ENCODE measurements at places on chromosomes 5 and 9.

DNA sequence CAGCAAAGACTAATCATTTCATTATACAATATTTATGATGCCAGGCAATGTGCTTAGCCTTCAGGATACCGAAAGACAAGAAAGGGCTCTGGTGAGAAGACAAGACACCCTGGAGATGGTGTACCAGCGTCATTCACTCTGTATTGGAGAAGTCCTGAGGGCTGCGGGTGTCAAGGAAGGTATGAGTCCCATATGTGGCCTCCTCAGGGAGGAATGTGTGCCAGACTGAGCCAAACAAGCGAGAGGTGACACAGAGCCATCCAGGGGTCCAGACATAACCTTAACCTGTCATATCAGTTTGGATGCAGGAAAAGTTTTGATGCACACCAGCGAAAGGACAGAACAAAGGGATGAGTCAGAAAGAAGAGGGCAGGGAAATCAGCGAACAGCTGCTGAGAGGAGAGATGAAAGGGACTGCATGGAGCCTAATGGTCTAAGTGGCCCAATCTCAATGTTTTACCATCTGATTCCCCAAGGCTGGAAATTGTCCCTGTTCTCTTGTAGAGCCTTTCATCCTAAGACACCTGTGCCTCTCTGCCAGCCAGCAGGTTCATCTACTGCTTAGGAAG lies 38.9 kb downstream of the ADRA1B start:
- no peak for DNase-seq

- DNase-seq, result no peak
Observed at GRCh38 chr9:125126019-125126746, 17.1 kb downstream of the SCAI start.

DNA sequence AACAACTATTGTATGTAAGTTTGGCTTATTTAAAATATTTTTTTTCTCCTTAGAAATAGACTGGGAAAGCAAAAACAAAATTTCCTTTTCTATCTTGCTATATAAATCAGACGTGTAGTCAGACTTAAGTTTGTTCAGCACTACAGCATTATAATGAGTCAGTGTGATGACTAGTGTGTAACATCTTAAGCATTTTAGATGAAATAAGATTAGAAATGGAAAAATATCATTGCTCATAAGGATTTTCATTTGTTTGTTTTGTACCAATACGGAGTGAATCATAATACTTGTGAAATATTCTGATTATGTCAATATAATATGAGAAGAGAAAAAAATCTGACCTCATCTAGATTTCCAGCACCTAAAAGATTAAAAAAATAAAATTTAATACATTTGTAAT lies 64.7 kb upstream of the RICTOR start:
- no peak for DNase-seq

DNA sequence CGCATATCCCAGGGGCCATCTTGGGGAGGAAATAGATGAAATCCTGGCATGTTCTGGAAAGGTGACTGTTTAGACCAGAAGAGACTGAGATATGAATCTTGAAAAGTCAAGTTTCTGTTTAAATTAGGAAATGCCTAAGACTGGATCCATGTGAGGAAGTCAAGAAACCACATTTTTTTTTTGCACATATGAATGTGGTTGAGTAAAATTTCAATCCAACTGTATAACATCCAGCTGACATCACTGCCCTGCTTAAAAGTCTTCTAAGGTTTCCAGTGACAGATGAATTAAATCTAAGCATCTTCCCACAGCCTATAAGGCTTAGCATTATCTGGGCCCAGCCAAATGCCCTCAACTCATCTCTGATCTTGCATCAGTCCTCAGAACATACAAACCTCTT lies 47.7 kb upstream of the TCERG1 start:
- DNase-seq, result no peak

DNA sequence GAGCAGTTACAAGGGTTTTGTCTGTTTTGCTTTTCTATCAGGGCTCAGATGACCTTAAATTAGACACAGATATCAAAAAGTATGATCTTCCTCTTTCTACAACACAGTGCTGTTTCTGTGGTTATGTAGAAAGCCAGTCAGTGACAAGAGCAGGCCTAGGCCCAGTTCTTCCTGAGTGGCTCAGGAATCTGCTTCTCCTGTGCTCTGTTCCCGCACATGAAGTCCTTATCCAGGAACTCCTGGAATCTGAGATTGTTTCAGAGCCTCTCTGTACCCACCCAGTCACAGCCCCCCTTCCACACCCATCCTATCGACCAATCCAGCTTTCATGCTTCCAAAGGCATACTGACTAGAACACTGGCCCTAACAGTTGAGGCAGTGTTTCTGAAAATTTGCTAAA lies 40.4 kb upstream of the SMU1 start:
- no peak for DNase-seq

DNA sequence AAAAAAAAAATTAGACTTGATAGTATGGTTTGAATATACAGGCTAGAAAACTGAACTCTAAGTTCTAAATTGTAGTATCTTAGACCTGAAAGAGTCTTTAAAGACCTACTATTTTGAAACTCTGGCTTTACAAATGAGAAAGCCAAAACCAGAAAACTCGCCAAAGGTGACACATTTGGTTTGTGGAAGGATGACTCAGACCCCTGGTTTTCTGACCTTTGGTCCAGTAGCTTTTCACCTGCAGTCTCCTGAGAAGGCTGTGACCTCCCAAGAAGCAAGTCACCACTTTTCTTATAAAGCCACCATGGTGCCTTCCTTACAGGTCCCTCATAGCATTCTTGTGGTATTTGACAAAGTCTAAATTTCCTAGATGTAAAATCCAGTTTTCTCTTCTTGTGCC lies 102.1 kb upstream of the CEP78 start:
- no peak for DNase-seq

DNA sequence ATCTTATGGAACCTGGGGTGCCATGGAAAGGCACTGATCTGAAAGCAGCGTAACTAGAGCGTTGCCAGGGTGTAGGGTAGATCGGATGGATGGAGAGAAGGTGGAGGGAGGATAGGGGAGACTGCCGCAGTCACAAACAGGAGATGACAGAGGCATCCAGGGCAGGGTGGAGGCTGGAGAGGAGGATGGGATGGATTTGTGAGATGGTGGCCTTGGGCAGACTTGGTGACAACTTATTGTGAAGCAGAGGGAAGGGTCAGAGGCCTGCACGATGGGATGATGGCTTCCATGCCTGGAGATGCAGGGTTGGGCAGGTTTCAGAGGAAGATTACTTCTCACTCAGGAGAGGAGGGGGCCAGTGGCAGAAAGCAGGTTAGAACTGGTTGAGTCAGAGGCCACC lies 2.4 kb downstream of the GLIPR2 start:
- no peak for DNase-seq

DNA sequence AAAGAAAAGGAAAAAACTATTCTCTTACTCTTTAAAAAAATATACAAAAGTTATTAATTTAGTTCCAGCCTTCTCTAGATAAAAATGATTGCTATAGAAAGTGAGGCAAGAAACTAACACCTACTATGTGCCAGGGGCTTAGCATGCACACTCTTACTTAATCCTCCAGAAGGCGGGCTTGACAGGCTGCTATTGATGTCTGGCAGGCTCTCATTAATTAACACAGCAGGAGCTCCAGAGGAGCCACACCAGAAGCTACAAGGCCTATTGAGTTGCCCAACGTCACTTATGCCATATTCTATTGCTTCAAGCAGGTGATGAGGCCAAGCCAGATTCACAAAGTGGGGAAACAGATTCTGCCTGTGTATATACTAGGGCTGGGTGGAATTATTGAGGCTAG lies 54.6 kb upstream of the CLINT1 start:
- no peak for DNase-seq

DNA sequence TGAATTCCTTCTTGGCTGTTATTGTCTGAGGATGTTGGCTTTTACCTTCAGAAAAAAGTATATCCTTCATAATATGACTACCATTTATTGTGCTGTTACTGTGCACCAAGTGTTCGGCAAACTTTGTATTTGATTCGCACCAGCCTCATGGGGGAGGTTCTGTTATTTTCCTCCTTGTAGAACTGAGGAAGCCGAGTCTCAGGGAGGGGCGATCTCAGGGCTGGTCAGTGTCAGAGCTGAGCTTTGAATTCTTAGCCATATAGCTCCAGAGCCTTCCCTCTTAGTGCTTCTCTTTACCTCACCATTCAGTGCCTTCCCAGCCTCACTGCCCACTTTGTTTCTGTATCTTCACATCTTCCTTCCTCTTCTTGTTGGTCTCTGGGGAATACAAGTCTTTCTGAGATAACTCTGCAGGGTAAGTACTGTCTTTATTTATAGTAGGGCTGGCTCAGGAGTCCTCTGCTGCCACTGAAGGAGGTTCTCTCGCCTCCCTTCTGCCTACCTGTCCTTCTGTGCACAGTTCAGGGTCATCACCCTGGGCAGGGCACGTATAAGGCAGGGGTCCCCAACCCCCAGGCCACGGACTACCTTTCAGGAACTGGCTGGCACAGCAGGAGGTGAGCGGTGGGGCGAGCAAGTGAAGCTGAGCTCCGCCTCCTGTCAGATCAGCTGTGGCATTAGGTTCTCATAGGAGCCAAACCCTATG lies 48.4 kb downstream of the GALNT10 start:
- no peak for DNase-seq

DNA sequence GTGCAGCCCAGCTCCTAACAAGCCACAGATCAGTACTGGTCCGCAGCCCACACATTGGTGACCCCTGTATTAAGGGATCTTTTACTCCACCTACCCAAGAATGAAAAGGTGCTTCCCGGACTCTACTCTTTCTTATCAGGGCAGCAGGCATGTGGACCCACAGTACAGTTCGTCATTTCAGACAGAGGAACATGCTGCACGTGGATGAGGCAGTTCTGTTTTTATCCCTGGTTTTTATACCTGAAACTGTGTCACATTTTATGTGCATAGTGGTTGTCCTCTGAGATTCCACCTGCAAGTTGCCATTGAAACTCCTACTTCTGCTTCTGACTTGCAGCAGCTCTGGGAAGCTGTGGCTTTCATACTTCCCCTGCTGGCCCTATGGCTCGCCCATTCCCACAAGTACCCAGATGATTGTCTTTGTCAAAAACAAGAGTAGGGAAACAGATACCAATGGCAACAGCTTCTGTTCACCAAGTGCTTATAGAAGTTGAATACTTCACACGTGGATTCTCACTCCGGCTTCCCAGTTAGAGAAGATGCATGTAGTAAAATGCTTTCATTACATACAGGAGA lies 208.0 kb downstream of the TRIO start:
- no peak for DNase-seq

GRCh38 chr5:100826133-100826532 lies 76.9 kb downstream of the ST8SIA4 start:
- no peak for DNase-seq

GRCh38 chr9:135772056-135772646 lies 70.2 kb downstream of the KCNT1 start:
- DNase-seq, result no peak

GRCh38 chr9:5375091-5375490 lies 35.4 kb upstream of the RLN1 start:
- no peak for DNase-seq

GRCh38 chr9:106934442-106935238 lies 71.7 kb downstream of the ZNF462 start:
- DNase-seq, result no peak

DNA sequence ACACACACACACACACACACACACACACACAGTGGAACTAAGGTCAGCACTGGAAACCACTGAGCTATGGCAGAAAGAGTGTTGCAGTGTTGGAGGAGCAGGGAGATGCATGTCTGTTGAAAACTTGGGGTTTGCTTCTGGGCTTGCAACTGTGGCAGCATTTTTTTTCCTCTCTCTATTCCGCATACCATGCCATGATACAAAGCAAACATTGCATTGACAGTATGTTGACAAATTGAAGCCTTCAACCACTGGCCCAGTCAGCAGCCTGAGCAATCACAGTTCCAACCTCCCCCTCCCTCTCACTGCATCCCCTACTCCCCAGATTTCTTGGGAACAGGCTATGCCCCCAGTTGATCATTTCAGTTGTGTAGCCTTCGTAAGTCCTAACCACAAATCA lies 478.1 kb upstream of the WWC1 start:
- DNase-seq, result no peak

DNA sequence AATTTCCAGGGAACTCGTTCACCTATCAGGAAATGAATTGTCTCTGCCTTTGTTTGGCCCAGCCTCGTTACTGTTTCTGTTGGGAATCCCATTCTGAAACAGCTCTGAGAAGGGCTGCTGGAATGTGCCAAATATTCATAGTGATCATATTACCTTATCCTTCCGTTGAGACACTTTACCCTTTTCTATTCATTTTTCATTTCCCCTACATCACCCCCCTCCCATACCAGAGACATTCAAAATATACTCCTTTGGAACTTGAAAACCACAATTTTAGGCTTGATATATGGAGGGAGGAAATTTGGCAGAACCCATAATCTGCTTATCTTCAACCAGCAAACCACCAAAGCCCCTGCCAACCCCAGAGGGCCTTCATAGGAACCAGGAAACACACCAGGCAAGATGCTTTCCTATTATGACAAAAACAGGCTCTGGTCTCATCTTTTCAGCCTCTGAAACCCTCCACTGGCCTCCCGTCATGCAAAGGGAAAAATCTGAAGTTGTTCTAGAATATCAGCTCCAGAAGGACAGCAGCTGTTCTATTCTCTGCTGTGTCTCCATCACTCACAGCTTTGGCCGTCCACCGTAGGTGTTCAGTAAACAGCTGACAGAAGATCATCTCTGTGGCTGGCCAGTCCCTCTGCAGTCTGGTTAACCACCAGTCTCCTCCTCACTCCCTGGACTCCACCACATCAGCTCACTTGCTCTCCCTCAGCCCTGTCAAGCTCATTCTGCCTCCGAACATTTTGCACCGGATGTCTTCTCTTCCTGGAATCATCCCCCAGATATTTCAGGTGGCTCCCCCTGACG lies 217.2 kb upstream of the WWC1 start:
- no peak for DNase-seq

GRCh38 chr5:154575546-154576428 lies 97.8 kb upstream of the HAND1 start:
- no peak for DNase-seq

DNA sequence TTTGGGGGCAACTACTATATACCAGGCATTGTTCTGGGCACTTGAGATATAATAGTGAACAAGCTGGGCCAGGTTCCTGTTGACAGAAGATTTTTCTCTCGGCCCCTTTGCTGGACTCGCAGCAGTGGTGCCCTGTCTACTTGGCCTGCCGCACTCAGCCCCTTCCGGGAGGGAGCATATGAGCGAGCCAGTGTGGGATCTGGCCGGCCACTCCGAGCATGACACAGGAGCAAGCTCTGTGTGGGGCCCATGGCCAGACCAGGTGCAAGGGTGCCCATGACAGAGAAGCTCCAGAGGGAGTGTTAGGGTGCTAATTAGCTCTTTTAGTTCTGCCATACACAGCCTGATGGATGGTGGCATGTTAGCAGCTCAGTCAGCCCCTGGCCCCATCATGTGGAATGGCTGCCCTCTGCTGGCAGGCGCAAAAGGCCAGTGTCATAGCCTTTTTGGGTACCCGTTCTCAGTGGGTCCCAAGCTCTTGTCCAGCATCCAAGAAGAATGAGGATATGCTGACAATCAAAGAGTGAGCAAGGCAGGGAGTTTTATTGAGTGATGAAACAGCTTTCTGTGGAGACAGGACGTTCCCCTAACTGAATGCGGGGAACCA lies 9.3 kb upstream of the KIF4B start:
- no peak for DNase-seq

DNA sequence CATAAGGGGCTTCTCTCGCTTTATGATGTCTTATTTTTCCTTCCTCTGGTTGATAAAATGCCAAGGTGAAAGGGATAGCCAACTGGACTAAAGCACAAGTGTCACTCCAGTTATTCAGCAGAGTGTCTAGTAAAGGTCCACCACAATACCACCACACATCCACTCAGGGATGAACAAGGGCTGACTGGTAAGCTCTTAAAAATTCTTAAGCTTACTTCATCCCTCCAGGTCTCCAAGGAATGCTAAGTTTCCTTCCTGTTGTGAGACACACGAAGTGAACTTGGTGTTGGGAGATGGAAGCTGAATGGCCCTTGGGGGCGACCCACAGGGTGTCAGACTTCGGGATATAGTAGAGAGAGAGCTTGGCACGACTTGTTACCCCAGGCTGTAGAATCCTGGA lies 3.2 kb upstream of the HMGCS1 start:
- DNase-seq, result no peak

Measured in NCI-H1930 (cell line).